ENCODE measurements at places on chromosomes 1 and 21.

- no peak for DNase-seq
These were observed 46.1 kb downstream of the MEGF6 start for GRCh38 chr1:3564921-3565831.

- no peak for DNase-seq
These were observed 2.8 kb downstream of the TNFRSF8 start for GRCh38 chr1:12065872-12066271.

DNA sequence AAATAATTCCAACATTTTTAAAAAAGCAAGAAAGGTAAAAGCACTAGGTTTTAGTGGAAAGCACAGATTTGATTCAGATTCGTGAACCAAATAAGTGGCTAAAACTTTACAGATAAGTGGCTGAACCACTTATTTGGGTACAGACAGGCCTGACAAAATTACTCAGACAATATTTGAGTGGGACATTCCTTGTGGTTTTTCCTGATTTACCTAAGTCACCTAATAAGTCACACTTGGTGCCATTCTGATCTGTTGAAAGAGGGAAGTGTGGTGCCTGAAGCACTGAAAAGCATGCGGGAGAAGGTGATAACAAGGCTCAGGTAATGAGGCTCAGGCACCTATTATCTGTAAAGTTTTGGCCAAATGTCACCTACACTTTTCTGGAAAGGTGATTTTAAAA lies 81.6 kb upstream of the CD55 start:
- no peak for DNase-seq

DNA sequence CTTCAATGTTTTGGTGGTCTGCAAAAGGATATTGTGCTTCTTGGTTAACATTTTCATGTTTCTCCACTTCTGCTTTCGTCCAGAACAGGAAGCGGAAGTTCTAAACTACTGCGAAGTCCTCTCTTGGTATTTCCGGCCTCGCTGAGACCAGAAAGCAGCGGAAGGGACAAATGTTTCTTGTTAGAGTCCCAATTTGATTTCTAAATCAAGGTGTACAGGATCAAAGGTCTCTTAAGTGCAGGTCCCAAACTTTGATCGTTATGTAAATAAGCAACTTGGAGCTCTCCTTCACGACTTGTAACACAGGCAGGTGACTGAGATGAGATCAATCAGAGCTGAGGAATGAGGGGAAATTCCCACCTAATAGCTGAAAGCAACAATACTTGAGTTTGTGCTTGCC lies 40.1 kb upstream of the HMCN1 start:
- DNase-seq: no peak

GRCh38 chr21:38958940-38959691 lies 153.4 kb downstream of the ETS2 start:
- no peak for DNase-seq

DNA sequence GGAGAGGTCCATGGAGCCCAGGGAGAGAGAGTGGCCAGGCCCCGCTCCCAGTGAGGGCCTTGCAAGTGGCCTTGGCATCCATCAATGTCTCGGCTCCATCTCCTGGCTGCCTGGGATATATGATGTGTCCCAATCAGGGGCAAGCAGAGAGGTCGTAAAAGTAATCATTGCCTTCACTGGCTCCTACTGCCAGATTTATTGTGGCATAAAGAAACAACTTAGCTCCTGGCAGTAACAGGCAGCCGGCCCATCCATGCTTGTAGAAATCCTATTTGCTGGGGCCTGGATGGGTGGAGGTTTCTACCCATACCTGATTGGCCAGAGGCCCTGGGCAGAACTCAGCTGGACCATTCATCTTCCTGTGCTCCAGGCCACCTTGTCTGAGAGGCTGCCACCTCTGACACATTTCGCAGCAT lies 272.6 kb downstream of the MATN1 start:
- no peak for DNase-seq

- peak; percentile 45 for DNase-seq
These were observed 5.1 kb upstream of the LAMTOR5 start for GRCh38 chr1:110412576-110412975.

DNA sequence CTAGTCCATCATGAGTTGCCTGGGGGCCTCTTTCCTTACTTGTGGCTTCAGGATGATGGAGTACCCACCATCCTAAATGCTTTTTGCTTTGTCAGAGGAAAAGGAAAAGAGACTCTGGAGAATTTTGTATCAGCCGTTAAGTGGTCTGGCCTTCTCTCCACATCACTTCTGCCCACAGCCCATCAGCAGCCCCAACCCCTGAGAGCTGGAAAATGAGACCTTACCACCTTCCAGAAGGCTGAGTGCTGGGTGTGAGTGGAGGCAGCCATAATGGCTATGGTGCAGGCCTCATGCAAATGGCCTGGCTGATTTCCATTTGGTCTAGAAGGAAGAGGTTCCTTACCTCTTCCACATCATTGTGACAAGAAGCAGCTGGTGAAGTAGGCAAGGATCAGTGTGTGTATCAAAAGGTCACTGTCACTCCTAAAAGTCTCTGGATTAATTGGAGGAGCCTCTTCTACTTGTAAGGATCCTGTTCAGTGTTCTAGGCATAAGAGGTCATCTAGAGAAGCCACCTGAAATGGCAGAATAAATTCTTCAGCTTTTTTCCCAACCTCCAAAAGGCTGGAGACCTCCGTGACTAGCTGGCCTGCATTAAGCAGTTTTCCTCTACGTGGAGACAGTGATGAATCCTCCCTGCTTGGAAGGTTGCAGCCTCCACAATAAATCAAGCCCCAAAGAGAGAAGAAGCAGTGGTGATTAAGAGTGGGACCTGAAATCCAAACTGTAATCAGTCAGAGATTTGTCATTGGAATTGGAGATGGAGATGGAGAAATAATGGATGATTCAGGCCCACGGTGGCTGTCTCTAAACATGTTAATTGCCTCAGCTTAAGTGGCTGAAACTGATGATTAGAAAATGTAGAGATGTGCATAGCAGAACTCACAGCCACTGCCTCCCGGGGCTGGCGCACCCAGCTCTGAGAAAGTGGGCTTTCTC lies 111.5 kb downstream of the CNIH3 start:
- no peak for DNase-seq

DNA sequence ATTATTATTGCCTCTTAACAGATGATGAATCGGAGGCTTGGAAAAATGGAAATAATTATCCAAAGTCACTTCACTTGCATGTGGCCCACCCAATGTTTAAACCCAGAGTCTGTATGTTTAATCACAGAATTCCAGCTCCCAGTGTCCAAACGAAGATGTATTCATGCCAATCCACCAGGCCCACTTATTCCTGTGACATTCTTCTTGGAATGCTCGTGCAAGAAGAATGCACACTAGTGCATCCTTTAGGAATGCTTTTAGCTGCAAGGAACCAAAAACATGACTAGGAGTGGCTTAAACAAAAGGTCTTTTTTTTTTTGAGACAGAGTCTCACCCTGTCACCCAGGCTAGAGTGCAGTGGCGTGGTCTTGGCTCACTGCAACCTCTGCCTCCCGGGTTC lies 8.9 kb upstream of the OPRD1 start:
- DNase-seq: no peak

DNA sequence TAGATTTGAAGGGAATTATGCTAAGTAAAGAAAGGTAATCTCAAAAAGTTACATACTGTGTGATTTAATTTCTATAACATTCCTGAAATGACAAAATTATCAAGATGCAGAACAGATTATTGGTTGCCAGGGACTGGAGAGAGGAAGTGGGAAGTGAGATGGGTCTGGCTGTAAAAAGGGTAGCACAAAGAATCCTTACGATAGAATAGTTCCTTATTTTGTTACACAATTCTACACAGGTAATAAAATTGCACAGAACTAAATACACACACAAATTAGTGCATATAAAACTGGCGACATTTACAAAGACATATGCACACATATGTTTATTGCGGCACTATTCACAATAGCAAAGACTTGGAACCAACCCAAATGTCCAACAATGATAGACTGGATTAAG lies 33.5 kb downstream of the ZNF684 start:
- no peak for DNase-seq

- DNase-seq: no peak
These were observed 11.6 kb upstream of the PARP1 start for GRCh38 chr1:226419284-226420029.

DNA sequence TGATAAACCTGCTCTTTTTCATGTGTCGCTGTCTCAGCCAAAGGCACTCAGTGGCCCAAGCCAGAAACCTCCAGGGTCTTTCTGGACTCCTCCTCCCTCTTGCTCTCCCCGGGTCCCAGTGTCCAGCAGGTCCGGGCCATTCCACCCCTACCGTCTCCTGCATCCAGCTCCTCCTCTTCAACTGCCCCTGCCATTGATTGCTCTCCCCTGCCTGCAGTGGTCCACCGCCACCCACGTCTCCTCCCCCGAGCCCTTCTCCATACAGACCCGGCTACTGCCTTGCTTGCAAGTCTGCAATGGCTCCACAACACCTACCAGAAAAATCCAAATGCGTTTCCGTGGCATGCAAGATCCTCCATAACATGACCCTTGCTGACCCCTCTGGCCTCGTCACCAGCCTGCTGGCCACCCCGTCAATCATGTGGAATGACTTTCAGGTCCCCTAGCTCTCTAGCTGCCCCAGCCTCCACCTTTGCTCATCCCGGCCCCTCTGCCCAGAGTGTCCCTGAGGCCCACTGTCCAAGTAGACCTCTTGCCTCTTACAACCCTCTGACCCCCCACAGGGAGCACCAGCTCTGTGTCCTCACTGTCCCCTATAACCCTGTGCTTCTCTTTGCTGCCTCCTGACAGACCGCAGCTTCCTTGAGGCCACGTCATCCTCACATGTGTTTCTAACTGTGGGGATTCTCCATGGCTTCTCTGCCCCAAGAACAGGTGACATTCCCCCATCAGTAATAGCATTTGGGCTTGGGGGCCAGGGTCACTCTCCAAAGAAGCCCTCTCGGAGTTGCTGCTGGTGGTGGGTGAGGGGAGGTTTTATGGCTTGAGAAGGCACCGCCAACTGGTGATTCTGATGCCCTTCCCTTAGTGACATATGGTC lies 15.0 kb downstream of the CACNA1S start:
- no peak for DNase-seq

DNA sequence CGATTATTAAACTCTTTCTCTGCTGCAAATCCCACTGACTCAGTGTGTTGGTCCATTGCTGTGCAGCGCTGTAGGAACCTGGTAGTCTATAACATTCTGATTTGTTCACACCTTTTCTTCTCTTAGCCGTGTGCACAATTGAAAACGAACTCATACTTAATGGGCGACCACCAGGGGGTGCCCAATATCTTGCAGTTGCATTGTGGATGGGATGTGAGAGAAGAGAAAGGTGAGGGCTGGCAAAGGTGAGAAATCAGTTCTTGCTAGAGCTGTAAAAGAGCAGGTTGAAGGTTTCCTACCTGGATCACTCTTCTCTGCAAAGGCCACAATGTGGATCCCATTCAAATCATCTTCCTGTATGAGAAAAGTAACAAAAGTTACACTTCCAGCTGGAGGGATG lies 51.0 kb downstream of the CASQ2 start:
- DNase-seq: no peak

GRCh38 chr1:2382621-2383361 lies 8.6 kb downstream of the MORN1 start:
- DNase-seq: no peak

DNA sequence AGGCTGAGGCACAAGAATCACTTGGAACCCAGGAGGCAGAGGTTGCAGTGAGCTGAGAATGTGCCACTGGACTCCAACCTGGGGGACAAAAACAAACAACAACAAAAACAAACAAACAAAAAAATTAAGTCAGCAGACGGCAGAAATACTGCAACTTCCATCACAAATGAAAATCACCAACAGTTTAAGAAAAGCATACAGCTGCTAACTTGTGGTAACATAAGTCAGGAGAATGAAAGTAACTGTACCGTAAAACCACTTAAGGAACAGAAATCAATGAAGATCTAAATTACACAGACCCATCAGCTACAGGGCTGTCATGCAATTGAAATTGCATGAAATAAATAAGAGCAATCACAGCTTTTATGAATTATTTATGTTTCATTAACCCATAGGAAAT lies 25.0 kb downstream of the MCOLN2 start:
- DNase-seq: no peak

DNA sequence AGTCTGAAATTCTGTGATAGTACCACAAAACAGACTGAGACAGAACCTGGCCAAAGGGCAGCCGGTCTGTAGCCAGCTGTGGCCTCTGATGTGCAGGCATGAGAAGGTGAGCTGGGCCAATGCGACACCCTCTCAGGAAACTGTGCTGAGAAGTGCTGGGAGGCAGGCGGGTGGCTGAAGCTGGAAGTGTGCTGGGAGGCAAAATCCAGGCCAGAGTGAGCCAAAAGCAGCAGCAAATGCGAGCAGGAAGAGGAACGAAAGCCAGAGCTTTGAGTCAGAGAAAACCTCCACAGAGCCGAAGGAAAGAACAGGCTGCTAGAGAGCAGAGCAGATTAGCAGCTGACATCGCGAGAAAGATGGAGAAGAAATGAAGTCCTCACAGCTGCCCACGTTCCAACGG lies 10.2 kb upstream of the ATP13A2 start:
- DNase-seq: no peak

- no peak for DNase-seq
These were observed 19.2 kb downstream of the CLDN19 start for GRCh38 chr1:42720868-42721267.
